Activated CD4-positive, alpha-beta T cell treated with anti-CD3 and anti-CD28 coated beads for 24 hours (primary cell): ENCODE measurements at places on chromosomes 12 and 14.

DNA sequence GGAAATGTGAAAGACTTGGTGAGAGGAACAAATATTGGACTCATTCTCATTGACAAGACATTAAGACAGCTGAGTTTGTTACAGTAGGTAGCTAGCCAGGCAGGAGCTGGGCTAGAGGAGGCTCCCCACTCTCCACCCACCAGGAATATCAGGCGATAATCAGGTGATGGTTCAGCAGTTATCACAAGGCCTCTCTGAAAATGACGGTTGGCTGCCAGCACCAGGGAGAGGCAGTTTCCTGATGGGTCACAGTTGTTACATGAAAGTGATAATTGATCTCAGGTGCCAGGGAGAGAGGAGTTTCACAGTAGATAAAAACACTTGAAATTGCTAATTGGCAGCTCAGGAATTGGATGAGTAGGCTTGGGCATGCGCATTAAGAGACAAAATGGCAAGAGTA lies 116.5 kb downstream of the TMTC2 start:
- DNase-seq: no peak

- DNase-seq: no peak
These were observed 1750.7 kb upstream of the FLRT2 start for GRCh38 chr14:83779266-83779665.

- no peak for DNase-seq
These were observed 891.6 kb downstream of the VRK1 start for GRCh38 chr14:97688631-97689336.

GRCh38 chr14:77071938-77072388 lies 26.1 kb upstream of the CIPC start:
- no peak for DNase-seq

- DNase-seq: no peak
These were observed 298.4 kb downstream of the NUAK1 start for GRCh38 chr12:105840384-105840783.
